T-helper 9 cell (primary cell): ENCODE measurements at places on chromosomes 13 and 19.

GRCh38 chr13:57056601-57057180 is 84.0 kb upstream of the PRR20A start:
- DNase-seq, result no peak

DNA sequence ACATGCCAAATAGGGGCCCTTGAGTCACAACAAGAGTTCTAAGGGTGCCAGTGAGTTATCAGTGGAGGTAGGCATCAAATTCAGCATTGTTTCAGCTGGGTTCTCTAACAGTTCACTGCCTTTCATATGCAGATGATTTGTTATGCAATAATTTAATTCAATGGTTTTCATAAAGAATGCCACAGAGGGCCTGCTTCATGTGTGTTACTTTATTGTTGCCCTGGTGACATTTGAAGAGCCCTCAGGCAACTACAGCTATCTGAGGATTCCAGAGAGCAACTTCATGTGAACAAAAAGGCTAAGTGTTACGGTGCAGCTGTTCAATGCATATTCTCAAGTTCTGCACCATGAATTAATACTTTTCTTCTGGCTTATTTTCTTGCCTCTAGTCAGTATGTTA is 43.1 kb upstream of the STARD13 start:
- no peak for DNase-seq

DNA sequence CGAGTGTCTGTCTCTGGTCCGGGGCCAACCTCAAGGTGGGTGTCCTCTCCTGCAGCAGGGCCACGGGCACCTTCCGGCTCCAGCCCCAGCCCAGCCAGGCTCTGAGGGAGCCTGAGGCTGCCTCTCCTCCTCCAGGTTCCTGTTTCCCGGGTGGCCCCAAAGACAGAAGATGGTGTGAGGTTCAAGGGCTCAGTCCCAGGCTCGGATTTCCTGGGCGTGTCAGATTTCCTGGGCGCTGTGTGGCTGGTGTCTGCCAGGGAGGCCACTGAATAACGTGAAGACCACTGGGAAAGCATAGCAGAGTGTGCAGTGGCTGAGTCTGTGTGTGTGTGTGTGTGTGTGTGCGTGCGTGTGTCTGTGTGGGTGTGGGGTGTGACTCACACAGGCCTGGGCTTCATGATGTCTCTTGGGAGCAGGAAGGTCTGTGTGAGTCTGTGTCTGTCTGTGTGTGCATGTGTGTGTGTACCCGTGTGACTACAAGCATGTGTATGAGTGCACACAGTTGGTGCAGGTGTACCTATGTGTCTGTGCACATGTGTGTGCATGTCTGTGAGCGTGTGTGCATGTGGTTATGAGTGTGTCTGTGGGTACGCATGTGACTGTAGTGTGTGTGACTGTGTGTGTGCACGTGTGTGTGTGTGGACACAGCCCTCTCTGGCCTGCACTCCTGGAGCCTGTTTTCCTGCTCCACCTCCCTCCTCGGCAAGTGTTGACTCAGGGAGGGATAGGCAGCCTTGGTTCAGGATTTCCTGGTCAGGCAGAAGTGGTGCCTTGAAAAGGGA is 28.3 kb downstream of the CEBPA start:
- no peak for DNase-seq

- no peak for DNase-seq
Observed at GRCh38 chr19:39943586-39943985, 9.2 kb upstream of the FCGBP start.

DNA sequence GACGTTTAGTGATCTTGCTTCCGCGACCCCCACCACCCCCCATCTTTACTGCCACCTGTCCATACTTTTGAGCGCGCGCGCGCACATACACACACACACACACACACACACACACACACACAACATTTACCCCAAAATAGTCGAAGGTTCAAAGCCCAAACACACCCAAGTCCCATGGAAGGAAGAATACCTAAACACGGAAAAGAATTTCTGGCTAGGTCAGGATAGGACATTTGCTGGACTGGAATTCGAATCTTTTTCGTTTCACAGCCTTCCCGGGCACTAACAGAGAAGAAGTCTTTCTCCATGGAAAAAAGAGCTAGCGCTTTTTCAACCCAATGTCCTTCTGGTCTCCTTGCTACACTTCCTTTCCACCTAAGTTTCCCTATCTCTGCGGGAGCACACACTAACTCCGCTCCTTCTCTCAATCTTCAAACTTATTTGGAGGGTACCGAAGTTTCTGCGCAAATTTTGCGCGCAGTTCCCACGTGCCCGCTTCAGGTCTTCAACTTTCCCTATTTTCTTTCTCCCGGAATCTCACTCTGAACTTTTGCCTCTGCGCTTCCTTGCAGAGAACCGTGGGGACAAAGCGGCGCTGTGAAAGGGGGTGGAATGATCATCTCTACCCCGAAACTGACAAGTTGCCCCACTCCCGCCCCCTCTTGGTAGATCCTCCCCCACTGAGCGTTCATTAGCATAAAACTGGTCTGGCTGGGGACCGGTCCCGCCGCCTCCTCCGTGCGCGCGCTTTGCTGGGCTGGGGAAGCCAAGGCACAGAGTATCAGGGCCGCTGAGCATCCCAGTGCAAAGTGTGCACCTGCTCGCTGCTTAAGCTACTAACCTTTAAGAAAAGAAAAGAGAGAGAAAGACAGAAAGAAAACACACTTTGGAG is 2.7 kb downstream of the DACH1 start:
- DNase-seq, result no peak

DNA sequence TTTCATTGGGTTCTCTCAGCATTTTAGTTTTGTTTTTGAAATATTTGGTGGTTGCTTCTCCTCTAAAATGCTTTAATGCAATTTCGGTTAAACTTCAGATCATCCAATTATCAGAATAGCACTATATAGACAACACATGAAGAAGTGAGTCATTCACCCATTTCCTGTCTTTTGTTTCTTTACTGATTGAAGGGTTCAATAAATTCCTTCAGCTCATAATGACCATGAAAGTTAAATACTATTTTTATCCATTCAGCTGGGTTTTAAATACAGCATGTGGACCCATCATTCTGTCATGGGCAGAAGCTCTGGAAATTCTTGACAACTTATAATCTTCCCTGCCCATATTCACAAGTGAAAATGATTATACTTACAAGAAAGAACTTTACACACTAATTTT is 187.2 kb downstream of the ITGBL1 start:
- no peak for DNase-seq

GRCh38 chr19:55476100-55476775 is at the start of gene ZNF628:
Gene ZNF628, plus strand, starts transcription at chr19:55476617. Its CDS starts 3,294 bp downstream, at chr19:55479911.
- DNase-seq, result peak; percentile 96

DNA sequence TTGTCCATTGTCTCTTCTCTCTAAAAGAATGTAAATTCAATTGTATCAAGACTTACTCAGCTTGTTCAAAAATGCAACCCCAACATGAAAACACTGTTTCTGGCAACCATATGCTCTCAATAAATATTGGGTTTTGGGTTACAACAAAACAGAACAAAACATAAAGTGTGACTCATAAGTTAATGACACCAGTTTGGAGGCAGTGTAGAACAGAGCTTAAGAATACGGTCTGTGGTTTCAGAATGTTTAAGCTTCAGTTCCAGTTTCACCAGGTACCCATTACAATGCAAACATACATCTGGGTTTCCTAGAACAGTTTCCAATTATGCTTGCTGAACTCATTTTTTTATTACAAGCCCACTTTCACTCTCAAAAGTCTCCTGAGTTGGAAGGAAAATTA is 285.8 kb upstream of the PCDH9 start:
- no peak for DNase-seq

DNA sequence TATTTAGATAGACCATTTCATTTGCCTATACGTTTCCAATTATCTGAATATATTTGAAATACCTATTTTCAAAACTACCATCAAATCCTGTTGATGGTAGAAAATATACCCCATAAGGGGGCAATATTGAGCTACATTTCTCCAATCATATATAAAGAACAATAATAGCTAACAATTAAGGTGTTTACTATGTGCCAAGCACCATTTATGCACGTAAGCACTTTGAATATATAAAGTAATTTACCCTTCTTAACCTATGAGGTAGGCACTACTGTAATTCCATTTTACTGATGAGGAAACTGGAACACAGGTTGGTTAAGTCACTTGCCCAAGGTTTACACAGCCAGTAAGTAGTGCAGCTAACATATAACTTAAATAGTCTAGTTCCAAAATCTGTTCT is 79.2 kb downstream of the UBL3 start:
- DNase-seq, result no peak

DNA sequence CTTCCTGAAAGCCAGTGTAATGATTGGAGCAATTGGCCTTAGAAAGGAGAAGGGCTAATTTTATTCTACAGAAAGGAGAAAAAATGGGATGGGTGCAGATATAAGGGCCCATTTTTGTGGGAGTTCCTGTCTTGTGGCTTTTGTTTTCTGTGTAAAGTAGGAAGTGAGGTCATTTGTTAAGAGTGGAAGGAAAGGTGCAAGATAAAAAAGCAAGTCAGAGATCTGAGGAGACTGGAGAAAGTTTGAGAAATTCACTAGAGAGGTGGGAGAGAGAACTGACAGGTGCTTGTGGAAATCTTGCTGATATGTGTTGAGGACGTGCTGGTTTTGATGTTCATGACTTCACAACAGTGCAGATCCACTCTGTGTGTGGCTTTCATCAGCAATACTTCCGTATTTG is 349.4 kb downstream of the DLEU7 start:
- DNase-seq, result no peak

- no peak for DNase-seq
Observed at GRCh38 chr19:38718747-38719543, 25.3 kb downstream of the CAPN12 start.

DNA sequence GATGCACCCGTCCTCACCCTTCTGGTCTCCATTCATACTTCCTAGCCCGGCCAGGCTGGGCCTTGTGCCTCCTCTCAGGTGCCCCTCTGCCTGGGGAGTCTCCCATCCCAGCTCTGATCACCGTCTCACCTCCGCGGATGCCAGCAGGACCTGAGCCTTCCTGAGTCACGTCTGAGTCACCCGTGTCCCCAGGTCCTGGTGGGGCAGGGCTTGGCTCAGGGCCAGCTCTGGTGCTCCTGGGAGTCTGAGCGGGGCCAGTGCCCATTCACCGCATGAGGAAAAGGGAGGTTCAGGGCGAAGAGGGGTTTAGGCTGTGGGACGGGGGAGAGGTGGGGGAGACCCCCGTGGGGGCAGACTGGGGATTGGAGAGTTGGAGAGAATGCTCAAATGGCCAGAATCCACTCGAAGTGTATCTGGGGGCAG is 593 bp downstream of the ATP8B3 start:
- DNase-seq, result peak; percentile 53

- DNase-seq, result no peak
Observed at GRCh38 chr13:48493066-48493765, 39.7 kb downstream of the RCBTB2 start.

- DNase-seq, result no peak
Observed at GRCh38 chr13:110942248-110942981, 27.5 kb upstream of the ANKRD10 start.

DNA sequence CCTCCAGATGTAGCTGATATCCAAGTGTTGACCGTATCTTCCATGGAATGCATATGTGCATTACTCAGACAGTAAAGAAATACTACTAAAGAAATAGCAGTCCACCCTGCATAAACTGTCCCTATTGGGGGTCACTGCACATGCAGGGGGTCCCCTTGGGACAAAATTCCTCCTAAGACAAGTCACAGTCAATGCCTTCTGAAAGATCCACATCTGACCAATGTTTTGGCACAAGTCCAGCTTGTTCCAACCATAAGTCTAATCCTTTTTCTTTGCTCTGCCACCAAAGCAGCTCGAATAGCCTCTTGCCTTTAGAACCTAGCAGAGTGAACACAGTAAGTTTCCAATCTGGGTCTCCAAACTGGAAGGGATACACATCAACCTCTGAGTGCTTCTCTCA is 87.9 kb downstream of the DIAPH3 start:
- DNase-seq, result no peak
